Fibroblast of mammary gland (primary cell): ENCODE measurements at places on chromosomes 11 and 22.

DNA sequence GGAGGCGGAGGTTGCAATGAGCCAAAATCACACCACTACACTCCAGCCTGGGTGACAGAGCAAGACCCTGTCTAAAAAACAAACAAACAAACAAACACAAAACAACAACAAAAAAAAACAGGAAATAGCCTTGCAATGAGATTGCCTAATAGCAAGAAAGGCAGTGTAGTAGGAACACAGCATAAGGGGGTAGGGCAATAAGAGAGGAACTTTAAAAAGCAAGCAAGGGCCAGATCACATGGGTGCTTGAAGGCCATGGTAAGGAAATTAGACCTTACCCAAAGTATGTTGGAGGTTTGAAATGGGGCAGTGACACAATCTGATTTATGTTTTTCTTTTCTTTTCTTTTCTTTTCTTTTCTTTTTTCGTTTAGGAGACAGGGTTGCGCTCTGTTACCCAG is 34.7 kb upstream of the NRIP3 start:
- no peak for DNase-seq

DNA sequence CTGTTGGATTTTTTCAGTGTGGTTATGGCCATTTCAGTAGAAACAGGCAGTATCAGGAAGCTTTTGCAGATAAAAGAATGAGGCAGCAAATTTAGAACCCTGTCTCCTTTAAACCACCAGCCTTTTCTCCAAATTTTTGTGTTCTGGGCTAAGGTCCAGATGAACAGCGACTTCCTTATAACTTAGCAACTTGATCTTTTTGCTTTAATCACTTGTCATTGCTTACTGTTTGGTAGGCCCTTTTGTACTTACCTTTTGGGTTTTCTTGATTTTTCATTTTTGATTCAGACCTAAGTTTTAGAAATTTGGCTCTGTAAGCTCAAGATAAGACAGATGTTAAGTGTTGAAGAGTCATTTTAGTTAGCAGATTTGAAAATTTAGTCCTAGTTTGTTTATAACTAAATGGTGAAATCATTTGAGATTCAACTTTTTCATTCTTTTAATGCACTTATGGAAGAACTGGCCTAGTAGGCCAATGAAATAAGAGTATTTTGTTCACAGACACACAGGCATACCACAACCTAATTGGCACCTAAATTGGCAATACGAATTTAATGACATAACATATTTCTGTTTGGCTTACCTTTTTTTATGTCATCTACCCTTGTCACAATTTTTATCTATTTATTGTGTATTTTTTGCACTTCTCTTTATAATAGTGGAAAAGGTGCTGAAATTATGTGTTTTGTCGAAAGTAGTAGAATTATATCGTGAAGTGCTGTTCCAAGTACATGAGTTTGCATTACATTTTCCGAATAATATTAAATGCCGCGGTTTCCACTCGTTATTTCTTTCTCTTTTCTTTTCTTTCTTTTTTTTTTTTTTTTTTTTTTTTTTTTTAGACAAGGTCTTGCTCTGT is 2.1 kb downstream of the RTN3 start:
- peak; percentile 43 for DNase-seq

GRCh38 chr22:46798366-46799350 is 36.2 kb downstream of the TBC1D22A start:
- peak; percentile 62 for DNase-seq

GRCh38 chr22:44601189-44601588 is 100.8 kb upstream of the PRR5 start:
- DNase-seq = no peak

- DNase-seq = no peak
These were observed 276.5 kb downstream of the ETS1 start for GRCh38 chr11:128310676-128311445.

DNA sequence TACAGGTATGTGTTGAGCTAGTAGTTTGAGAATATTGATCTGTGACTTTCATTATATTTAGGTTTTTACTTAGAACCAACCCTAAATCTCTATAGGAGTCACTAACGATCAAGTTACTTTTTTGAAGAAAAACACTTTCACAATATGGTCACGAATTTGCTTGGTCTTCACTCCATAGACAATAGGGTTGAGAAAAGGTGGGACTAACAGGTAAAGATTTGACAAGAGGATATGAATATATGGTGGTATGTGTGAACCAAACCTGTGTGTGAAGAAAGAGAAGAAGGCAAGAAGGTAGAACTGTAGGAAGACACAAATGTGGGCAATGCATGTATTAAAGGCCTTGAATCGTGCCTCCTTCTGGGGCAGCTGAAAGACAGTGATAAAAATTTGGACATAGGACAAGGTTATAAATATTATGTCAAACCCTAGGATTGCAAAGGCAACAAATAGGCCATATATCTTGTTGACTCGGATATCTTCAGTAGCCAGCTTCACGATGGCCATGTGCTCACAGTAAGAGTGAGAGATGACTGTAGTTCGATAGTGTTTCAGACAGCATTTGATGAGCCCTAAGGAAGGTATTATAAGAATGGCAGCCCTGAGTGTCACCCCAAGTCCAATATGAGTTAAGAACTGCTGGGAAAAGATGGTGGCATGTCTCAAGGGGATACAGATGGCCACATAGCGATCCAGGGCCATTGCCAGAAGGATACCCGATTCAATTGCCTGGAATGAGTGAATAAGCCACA is 6.4 kb downstream of the OR52A5 start:
- no peak for DNase-seq

GRCh38 chr11:6300325-6300724 is 20.0 kb downstream of the CAVIN3 start:
- DNase-seq = no peak

GRCh38 chr11:111736181-111736590 is 30.0 kb downstream of the PPP2R1B start:
- peak; percentile 78 for DNase-seq

DNA sequence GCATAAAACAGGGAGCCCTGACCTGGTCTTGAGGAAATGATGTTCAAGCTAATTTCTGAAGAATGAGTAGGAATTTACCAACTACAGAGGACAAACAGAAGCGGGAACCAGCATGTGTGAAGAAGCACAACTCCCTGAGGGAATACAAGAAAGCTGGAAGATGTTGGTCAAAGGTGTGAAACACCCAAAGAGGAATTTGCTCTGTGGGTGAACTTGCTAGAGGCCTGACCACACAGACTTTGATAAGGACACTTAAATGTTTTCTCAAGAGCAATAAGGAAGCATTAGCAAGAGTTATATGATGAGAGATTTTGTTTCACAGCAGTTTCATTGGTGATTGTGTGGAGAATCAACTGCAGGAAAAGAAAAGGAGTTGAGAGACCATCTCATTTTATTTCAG is 17.6 kb downstream of the SLC5A12 start:
- DNase-seq = no peak

DNA sequence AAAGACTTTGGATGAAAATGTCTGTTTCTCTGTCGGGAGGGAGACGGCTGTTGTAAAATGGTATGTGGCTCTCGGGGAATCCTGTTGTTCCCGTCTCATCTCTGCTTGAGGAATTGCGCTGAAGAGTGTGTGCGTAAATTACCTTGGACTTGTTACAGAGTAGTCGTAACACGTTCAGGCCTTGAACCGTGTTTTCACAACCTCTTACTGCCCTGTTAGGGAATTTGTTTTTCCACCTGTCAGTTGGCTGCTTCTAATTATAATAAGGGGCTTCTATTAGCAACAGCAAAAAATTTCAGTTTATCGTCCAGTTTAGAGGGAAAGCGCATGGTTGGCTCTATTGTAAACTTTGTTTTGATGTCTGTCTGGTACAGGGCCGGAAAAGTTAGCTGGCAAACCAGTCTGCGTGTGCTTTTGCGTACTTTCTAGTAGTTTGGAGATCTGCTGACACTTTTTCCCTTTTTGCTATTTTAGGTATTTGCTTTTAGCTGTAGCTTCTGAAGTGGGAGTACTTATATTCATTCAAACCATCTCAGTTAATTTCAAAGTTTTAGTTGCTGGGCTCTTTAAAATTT is 1.5 kb downstream of the HIPK3 start:
- peak; percentile 72 for DNase-seq

- DNase-seq = no peak
These were observed 32.2 kb downstream of the CYTH4 start for GRCh38 chr22:37314315-37315074.

DNA sequence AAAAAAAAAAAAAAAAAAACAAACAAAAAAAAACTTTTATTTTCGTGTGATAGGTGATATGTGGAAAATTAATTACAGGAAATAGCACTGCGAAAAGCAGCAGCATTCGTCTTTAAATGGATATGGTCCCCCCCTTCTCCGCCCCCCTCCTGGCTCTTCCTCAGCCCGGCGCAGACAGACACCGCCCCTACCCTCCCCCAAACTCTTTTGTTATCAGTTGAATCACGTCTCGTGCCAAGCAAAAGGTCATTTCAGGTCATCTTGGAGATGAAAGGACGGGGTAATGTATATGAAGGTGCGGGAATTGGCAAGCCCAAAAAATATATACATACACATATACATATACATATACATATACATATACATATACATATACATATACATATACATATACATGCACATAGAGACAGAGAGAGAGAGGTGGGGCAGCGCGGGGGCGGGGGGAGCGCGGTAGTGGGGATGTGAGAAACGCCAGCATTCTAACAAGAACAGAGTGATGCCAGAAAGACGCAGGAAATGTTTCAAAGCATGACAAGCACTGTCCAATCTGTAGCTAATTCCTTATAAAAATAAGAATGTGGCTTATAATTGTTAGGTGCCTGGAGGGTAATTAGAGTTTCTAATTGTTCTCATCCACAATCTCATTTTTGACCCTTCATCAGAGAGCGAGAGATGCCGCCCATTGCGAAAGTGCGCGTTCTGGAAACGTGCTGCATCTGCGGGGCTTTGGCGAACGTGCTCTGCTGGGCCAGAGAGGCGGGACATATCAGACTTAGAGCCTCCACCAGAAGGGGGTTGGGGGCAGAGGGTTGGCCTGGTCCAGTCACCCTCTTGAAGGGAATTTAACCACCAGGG is 214.5 kb upstream of the UBASH3B start:
- DNase-seq = no peak

DNA sequence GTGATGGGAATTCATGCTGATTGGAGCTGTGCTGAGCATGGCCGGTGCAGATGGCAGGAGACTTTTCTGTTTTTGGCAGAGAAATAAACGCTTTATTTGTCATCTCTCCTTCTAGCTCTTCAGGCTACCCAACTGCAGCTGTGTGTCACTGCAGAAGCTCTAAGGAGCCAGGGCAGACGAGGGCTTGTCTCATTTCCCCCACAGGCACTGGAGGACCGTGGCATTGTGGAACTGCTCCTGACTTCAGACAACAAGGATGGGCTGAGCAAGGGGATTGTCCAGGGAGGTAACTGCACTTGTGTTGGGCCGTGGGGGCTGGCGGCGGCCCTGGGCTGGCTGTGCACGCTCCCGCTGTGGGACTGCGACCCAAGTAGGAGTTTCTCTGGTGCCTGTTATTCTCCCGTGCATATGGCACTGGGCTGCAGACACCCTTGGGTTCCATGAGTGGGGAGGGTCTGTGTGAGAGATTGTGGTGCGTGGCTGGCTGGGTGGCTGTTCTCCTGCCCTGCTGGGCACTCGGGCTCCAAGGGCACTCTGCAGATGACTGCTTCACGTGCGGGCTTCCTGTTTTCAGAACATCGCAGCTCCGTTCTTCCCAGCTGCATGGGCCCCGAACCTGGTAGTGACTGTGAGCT is 27.2 kb downstream of the GLB1L2 start:
- DNase-seq = no peak

GRCh38 chr11:71311176-71311925 is 59.0 kb upstream of the SHANK2 start:
- DNase-seq = no peak

GRCh38 chr11:118659953-118660680 is 19.3 kb downstream of the TREH start:
- no peak for DNase-seq

DNA sequence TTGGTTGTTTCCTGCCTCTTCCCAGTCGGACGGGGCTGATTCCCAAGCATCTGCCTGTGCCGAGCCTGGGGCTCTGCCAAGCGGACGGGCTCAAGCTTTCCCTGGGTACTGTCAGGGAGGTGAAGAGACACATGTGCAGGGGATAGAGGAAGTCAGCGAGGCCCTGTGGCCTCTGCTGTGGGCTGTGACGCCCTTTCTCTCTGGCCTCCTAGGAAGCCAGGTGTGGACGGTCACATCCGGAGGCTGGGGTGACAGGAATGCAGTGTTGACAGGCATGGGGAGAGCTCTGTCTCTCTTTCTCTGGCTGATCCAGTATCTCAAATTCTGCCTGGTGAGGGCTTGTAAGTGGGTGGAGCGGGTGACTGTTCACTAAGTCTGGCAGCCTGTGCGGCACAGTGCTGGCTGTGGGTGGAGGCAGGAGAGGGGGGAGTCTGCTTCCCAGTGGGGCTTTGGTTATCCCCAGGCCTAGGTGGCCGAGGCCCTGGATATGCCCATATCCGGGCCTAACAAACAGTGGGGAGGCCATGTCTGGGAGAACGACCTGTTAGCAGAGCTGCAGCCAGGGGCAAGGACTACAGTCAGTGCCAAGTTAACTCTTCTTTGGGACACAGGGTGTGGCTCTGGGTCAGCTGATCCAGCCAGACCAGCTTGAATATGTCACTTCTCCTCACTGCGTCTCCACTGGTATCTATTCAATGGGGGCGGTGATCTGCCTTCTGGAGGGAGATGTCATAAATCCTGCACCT is 1.9 kb downstream of the KCTD17 start:
- no peak for DNase-seq

DNA sequence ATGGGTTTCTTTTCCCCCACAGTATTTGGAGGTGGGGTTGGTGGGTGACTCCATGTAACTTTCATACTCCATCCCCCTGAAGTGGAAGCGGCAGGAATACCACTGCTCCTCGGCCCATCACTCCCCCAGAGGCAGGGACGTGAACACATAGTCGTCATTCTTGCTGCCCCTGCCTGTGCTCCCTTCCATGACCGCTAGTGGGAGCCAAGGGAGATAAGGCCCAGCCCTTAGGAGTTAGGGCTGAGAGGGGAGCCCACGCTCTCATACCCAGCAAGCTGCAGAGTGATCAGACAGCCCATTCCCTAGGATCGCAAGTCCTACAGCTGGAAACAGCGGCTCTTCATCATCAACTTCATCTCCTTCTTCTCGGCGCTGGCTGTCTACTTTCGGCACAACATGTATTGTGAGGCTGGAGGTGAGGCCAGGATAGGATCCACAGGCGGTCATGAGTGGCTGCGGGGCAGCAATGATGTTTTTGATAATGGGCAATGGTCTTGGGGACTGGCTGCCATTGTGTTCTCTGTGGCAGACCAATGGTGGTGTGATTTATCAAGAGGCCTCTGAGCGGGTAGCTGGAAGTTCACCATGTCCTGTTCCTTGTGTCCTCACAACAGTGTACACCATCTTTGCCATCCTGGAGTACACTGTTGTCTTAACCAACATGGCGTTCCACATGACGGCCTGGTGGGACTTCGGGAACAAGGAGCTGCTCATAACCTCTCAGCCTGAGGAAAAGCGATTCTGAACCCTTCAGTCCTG is 15.9 kb downstream of the RHOG start:
- peak; percentile 37 for DNase-seq

GRCh38 chr11:97888641-97889040 is 1132.1 kb upstream of the CNTN5 start:
- DNase-seq = no peak
